Esophagus squamous epithelium (tissue), 5 donors: ENCODE measurements at places on chromosomes 3 and 15.

GRCh38 chr3:120198305-120198878 lies 86.6 kb downstream of the GPR156 start:
- DNase-seq = no peak

- no peak for DNase-seq
These were observed 312.0 kb upstream of the RASGRP1 start for GRCh38 chr15:38876621-38877020.

- DNase-seq = no peak
These were observed 148.3 kb upstream of the TSC22D2 start for GRCh38 chr3:150259526-150260397.

GRCh38 chr3:34859746-34860145 lies 779.6 kb upstream of the ARPP21 start:
- DNase-seq = no peak

GRCh38 chr3:195116407-195117185 lies 154.4 kb downstream of the XXYLT1 start:
- DNase-seq = no peak

DNA sequence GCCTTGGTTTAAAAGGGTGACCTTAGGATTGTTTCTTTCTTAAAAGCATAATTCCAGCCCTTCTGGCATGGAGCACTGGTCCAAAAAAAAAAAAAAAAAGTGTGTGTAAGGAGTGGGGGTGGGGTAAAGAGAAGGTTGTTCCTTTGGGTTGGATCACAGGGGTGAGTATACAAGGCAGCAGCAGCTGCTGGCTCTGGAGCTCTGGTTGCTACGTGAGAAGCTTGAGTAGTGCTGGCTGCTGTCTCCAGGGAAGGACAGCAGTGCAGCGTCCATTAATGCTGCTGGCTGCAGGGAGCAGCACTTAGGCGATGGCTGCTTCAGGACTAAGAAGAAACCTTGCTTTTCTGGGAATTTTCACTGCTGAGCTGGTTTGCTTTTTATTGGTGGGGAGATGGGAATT lies 2.3 kb downstream of the SETD5 start:
- no peak for DNase-seq
